ENCODE measurements at places on chromosomes 11 and 22.

DNA sequence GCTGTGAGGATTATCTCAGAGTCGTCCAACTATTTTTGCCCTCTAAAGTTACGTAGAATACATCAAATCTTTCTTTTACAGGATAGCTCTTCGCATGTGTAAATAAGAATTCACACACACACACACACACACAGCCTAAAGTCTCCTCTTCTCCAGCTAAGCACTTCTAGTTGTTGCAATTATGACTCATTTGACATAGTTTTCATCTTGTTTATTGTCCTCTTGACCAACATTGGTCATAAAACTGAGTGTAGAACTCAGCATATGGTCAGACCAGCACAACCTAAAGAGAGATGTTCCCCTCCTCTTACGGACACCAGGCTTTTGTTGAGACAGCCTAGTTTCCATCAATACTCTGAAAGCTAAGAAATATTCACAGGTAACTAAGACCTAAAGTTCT is 234.2 kb downstream of the BLID start:
- DNase-seq = no peak

GRCh38 chr22:46058091-46058420 is 81.1 kb upstream of the WNT7B start:
- DNase-seq = peak; percentile 53

GRCh38 chr22:48427731-48428211 is 1399.9 kb downstream of the BRD1 start:
- DNase-seq = no peak

- DNase-seq = no peak
Observed at GRCh38 chr11:23680488-23681230, 816.2 kb upstream of the LUZP2 start.

- DNase-seq = no peak
Observed at GRCh38 chr11:75822541-75822940, 7.5 kb downstream of the UVRAG start.

DNA sequence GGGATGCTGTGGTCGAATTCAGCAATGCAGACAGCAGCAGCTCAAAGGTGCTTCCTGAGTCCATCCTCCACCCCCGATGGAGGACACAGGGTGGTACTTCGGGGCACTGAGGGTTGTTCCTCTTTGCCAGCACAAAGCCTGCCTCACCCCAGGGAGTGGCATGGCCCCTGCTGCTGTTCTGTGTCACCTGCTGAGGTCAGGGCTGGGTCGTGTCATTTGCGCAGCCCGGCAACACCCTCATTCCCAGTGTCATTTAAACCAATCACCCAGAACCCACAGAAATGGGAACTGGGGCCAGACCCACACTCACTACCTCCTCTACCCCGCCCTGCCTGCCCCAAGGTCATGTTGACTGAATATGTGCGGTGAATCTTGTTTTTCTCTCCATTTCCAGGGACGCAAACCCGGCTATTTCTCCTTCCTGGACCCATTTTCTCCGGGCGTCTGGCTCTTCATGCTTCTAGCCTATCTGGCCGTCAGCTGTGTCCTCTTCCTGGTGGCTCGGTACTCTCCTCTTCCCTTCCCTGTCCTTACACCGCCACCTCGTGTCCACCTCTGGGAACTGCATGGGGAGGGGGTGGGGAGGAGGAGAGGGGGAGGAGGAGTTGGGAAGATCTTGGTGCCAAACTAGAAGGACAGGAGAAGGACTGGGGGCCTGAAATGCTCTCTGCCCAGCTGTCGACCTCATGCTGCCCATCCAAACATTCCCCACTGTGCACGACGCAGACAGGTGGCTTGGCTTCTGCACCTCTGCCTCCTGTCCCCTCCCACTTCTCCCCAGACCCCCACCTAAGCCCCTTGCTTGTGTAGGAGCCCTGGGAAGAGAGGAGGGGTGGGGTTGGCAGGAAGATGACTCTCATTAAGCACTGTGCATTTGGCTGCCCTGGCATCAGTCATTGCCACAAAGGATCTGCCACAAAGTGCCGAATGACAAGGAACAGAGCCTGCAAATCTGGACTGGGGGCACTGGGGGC is 71.2 kb upstream of the TBCEL start:
- peak; percentile 72 for DNase-seq

DNA sequence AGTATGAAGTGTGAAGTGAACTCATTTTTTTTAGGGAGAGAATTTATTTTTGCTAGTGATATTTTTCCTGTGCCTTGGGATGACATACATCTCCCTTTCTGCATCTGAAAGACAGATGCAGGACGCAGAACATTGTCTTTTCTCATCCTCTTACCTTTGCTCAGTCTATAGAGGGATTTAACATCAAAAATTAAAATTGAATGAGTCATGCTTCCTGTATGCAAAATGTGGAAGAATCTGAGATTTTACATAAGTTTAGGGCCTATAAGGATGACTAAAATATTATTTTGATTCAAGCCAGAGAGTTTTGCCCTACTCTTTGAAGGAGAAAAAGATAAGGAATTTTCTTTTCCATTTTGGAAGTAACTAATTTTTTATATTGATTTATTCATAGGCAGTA is 27.3 kb downstream of the XRCC6 start:
- no peak for DNase-seq

- DNase-seq = no peak
Observed at GRCh38 chr11:66151273-66151672, 81.2 kb downstream of the PACS1 start.

DNA sequence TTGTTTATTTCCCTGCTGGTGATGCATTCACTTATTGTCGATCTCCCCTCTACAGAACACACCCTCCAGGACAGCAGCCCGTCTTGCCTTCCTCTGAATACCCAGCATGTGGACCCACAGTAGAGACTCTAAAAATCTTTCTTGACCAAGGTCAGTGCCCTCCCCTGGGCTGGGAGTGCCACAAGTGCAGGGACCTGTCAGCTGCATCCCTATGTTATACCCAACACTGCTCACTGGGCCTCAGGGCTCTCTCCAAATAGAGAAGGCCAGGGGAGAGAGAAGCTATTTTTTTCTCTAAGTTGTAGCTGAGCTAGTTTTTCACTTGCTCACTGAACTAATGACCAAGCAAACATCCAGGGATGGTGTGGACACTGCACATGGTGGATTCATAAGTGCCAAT is 9.8 kb downstream of the KCNJ1 start:
- DNase-seq = no peak

DNA sequence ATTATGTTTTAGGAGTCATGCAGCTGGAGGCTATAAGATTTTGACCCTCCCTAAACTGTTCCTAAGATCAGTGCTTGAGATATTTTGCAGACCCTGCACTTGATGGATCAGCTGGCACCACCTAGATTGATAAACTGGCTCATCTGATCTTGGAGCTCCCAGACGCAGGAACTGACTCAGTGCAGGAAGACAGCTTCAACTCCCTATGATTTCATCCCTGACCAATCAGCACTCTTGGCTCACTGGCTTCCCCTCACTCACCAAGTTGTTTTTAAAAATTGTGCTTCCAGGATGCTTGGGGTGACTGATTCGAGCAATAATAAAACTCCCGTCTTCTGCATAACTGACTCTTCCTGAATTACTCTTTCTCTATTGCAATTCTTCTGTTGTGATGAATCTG is 637.5 kb upstream of the FAT3 start:
- no peak for DNase-seq

DNA sequence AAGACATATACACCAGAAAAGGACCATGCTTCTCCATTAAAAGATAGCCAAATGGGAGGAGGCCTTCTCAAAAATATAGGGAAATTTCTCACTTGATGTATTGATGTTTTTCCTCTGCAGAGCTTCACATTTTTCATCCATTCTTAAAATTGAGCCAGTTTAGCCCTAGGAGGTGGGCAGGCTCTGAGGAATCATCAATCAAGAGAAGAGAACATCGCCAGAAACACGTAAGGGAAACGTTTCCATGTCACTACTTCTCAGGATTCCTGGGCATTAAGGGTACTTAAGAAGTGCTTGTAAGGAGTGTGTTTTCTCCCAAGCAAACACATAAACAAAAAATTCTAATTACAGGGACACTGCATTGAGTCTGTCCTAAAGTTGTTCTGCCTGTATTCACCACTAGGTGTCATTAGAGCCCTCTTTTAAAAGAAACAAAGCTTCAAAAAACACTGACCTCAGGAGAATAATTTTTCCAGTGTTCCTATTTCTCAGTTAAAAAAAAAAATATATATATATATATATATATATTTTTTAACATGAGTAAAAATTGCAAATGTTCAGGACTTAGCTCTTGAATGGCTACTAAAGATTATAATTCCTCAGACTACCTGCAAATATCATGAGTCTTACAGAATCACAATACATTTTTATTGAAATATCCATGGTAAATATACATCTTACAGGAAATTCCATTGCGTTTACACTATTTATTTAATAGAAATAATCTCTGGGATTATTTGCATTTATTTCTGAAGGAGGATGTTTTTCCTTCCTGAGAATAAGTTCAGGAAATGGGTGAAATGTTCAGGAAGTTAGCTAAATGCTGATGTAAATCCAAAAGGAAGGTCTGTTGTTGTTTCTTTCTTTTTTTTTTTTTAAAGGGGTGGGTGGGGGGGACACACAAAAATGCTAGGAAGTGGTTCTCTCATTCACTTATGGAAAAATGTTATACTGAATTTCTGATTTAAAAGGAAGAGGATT is 16.0 kb downstream of the FZD4 start:
- no peak for DNase-seq

GRCh38 chr11:93537767-93538261 is 5.4 kb downstream of the SMCO4 start:
- DNase-seq = no peak

DNA sequence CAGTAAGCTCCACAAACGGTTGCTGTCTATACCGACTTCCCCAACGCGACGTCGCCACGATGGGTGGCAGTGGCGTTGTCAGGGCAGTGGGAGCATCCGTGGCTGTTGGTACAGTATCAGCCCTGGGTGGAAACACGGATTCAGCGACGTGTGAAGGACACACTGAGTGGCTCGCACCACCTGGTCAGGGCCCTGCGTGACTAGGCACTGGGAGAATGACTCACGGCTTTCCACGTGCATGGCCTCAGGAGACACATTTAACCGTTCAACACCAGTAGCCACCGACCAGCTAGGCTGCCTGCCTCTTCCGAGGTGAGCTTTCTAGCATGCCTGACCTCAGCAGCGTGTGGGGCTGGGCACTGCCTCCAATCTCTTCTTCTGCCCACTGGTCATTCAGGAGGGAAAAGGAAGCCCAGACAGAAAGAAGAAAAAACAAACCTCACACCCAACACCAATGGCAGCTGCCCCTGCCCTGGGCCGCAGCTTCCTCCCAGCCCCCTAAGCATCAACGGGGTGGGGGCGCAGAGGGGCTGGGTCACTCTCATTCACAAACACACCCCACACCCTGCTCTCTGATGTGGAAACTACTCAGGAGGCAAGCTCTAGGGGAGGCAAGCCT is 59.0 kb downstream of the MYH9 start:
- no peak for DNase-seq

- DNase-seq = no peak
Observed at GRCh38 chr11:27057091-27057780, 16.6 kb downstream of the BBOX1 start.

DNA sequence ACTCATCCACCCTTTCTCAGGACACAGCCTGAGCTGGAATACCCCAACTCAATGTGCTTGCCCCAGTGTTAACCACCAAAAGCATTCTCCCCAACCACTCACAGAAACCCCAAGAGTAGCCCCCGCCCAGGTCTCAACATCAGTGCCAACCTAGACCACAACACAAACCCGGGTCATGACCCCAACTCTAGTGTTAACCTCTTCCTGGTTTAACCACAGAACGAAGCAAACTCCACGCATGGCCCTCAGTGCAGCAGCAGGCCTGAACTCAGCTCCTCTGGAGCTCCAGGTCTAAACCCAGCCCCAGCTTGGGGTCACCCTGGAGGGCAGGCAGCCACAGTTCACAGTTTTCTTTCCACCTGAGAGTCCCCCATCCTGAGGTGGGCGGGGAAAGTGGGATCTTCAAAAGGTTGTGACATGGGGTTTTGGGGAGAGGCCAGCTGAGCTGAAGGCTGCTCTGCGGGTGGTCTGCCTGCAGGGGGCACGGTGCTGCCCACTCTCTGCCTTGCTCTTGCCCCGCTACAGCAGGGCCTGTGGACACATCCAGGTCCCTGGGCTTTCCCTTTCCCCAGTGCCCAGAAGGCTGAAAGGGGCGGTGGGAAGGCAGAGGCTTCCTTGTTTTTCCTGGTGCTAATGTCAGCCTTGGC is 37.9 kb downstream of the NECTIN1 start:
- DNase-seq = no peak

DNA sequence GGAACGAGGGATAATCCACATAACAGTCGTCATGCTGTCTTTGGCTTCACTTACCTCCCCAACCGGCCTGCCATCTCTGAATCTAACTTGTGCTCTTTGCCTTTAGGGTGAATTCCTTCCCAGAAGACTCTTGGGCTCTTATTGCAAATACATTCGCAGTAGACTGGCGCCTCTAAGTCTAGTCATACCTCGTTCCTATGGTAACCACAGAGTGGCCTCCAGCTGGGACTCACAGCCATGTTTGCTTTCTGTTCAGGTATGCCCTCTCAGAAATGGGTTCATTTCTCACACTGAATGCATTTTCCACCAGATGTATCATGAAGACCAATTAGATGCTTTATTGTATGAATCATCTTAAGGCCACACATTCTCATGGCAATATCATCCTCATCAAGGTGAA is 112.7 kb downstream of the FAR1 start:
- DNase-seq = no peak

GRCh38 chr22:49345896-49346295 is 481.8 kb downstream of the BRD1 start:
- no peak for DNase-seq

DNA sequence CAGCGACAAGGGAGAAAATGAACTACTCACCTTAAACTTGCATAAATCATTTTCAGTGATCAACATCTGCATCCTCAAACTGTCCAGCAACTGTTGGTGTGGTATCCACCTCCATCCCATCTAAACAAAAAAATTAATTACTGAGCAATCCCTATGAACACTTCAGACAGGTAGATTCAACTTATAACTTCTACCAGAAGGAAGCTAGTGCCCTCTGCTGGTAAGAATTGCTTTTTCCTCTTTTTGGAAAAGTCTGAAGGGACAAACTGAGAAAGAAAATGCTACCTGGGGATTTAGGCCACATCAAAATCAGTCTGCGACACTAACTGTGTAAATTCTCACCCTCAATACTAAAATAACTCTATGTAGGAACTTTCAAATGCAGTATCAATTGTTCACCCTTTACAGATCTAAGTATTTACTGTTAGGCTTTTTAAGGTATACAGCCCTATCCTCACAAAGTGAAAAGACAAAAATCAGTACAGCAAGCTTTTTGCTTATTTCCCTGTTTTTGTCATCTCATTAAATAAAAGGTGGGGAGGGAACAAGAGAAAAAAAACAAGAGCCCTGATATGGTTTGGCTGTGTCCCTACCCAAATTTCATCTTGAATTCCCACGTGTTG is 17.9 kb downstream of the CLNS1A start:
- no peak for DNase-seq

DNA sequence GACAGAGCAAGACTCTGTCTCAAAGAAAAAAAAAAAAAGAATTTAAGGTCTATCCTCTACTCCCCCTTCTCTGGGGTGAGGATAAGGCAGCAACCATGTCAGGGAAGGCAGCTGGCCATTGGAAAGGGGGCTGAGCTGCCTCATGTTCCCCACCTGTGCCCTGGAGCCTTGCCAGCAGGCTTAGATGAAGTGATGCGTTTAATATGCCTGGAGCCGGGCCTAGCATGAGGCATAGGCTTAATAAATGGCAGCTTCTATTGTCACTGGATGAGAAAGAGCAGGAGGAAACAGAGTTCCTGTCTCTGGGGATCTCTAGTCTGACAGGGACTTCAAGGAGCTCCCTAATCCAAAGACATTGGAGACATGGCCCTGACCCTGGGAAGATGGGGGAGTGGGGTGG is 3.2 kb upstream of the KCNE3 start:
- no peak for DNase-seq
